Suprapubic skin (tissue), 4 donors: ENCODE measurements at places on chromosomes 5 and 9.

GRCh38 chr9:97981846-97982682, 1.1 kb upstream of the ANP32B start:
- no peak for DNase-seq

DNA sequence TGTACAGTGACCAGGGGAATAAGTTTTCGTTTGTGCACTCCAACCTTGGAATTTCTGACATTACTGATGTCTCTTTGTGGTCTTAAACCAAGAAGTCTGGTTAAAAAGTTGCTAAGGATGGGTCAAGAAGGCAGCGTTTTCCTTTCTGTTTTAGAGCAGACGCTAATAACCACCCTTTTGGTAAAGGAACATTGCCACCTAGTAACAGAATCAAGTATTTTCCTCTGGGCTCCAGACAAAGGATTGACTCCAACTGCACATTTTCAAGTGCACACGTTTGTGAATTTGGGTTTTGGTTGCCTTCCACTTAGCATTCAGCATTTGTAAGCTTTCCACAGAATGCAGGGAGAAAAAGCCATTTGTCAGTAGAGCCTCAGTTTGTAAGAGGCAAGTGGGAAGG, 22.2 kb upstream of the CEP78 start:
- DNase-seq, result no peak

- DNase-seq, result no peak
These were observed 54.6 kb downstream of the FBXL7 start for GRCh38 chr5:15554542-15554941.

DNA sequence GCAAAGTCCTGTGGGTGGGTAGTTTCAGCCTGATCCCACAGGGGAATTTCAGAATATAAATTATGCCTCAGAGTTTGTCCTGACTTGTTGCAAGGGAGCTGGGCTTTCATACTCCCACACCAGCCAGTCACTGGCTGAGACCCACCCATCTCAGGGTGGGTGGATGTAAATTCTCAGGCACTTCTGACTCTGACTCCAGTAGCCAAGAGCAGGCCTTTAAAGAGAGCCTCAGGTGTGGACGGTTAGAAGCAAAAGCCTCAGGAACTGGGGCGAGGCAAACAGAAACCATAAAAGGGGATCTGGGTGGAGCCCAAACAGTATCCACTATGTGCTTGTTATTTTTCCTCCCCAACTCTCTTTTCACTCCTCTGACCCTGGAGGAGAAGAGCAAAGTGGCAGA, 28.6 kb upstream of the FBXW11 start:
- no peak for DNase-seq

DNA sequence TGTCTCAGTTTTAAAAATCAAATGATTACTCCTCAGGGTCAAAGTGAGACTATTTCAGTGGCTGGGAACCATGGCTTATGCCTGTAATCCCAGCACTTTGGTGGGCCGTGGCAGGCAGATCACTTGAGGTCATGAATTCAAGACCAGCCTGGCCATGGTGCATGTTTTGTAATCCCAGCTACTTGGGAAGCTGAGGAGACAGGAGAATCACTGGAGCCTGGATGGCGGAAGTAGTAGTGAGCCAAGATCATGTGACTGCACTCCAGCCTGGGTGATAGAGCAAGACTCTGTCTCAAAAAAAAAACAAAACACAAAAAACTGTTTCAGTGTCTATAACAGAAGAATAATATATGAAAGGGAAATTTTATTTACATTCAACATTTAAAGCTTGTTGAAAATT, 182.9 kb downstream of the ARHGEF28 start:
- DNase-seq, result no peak

GRCh38 chr5:178384816-178385495, 152.4 kb upstream of the PHYKPL start:
- DNase-seq, result peak; percentile 49

DNA sequence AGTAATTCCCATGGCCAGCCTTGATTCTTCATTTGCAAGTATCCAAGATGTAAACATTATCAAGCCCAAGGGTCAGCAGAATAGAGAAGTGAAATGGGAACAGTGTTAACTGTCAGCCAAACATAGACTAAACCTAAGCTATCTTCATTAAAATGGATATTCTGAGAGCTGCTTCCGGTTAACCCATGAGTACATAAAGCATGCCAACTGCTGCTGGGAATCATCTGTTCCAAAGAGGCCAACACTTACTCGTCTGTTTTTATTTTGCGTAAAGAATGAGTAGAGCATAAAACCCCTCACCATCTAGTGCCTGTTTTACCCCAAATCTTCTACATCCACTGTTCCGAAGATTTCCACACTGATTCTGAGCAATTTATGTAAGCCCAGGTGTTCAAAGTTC, 257.6 kb downstream of the GLIS3 start:
- DNase-seq, result no peak

DNA sequence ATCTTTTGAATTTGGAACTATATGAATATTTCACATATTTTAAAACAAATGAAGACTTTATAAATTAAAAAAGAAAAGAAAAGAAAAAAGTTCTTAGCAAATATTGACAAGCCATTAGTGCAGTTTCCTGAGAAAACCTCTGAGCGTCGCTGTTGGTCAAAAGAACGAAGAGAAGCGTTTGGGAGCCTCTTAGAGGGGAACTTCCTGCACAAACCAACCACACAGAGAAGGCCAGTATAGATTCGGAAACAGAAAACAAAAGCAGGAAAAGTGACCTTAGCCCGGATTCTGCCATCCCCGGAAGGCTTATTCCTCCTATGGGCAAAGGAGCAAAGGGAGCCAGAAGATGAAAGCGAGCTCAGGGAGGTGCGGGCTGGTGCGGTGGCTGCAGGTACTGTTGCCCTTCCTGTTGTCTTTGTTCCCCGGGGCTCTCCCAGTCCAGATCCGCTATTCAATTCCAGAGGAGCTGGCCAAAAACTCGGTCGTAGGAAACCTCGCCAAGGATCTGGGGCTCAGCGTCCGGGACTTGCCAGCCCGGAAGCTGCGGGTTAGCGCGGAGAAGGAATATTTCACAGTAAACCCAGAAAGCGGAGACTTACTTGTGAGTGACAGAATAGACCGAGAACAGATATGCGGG, at the start of gene PCDHGB2:
Gene PCDHGB2, plus strand, starts transcription at position 205 of the 637 bp plus-strand sequence. Its CDS starts 142 bp downstream, at position 347.
- no peak for DNase-seq

GRCh38 chr5:124728968-124729332, 17.5 kb downstream of the ZNF608 start:
- no peak for DNase-seq

GRCh38 chr5:45521067-45521466, 175.1 kb downstream of the HCN1 start:
- no peak for DNase-seq

- no peak for DNase-seq
These were observed 94.3 kb upstream of the STK32A start for GRCh38 chr5:147140558-147140957.

DNA sequence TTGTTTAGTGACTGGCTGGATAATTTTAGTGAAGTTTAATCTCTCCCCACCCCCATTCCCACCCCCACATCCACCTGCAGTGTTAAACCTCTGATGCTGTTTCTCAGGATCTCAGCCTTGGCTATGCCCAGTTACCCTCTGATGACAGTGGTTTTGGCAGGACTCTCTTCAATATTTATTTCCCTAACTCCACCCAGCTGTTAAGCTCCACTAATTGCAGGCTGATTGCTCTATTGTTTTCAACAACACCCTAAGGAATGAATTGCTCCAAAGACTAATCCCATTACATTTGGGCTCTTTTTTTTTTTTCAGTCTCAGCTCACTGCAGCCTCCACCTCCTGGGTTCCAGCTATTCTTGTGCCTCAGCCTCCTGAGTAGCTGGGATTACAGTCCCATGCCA, 46.3 kb downstream of the PHAX start:
- DNase-seq, result no peak

DNA sequence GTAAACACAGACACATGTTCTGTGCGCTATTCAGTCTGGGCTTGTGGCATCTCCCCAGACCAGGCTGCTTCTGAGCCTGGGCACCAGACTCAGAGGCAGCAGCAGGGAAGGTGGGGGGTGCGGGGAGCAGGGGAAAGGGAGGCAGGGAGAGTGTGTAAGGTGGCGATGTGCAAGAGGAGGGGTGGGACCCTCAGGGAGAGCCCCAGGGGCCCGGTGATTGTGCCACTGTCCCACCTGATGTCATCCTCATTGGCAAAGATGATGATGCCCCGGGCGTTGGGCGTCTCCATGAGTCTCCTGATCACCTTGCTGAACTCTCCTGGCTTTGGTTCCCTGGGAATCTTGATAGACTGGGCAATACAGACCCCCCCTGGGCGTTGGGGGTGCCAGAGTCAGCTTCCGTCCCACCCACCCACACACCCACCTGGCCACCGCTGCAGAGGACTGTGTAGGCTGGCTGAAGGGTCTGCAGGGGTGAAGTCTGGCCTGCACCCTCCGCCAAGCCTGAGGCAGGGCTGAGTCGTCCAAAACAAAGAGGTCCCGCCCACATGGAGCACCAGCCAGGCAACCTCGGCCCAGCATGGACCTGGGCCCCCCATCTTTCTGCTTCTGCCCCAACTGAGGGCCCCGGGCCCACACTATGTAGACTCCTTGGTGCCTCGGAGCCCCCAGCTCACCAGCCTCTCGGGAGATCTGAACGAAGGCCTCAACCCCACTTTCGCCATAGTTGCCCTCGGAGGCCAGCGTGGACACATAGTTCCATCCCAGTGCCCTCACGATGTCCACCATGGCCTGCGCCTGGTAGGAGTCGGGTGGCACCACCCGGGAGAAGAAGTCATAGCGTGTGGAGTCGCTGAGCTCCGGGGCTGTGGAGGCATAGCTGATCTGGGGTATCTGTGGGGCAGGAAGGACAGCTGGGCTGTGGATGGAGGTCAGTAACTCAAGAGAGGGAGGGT, 3.7 kb downstream of the GRM6 start:
- DNase-seq, result no peak
